Cardiac atrium fibroblast (primary cell): ENCODE measurements at places on chromosomes 2 and 18. TPM values are rescaled to one million over a fixed set of nuclear protein-coding genes. Genes with fewer than 3 reads are reported as not detected.

CCDC74B gene
- total RNA-seq, result 3.1 and 6.0 TPM in 2 replicates

IGFBP2 gene
- 15.9 and 29.8 TPM in 2 replicates for total RNA-seq

CFC1 gene
- not detected in 2 replicates for total RNA-seq

LINC00305 gene
- total RNA-seq, result not detected in 2 replicates

CXCR1 gene
- total RNA-seq, result not detected in 2 replicates

NGEF gene
- 0.32 and 0.72 TPM in 2 replicates for total RNA-seq

KYNU gene
- total RNA-seq, result not detected in 2 replicates

MOB4 gene
- 26.1 and 31.1 TPM in 2 replicates for total RNA-seq

CRIM1 gene
- 347 and 414 TPM in 2 replicates for total RNA-seq

SLC8A1 gene
- 4.2 and 6.5 TPM in 2 replicates for total RNA-seq

NEB gene
- under 0.01 TPM in 2 replicates for total RNA-seq

SRBD1 gene
- 11.8 and 15.5 TPM in 2 replicates for total RNA-seq

NTSR2 gene
- total RNA-seq, result not detected in 2 replicates
